ENCODE measurements at places on chromosomes 3 and 15.

GRCh38 chr3:98770261-98771039, 7.3 kb downstream of the ST3GAL6 start:
- DNase-seq, result no peak

GRCh38 chr15:68417897-68418296, 14.1 kb downstream of the ITGA11 start:
- DNase-seq, result no peak

GRCh38 chr3:60363817-60364216, 887.4 kb downstream of the FHIT start:
- peak; percentile 57 for DNase-seq

GRCh38 chr3:186413615-186414415, 51.8 kb upstream of the DGKG start:
- peak; percentile 55 for DNase-seq

- no peak for DNase-seq
Measured at GRCh38 chr15:60480149-60480548, 1.2 kb upstream of the ICE2 start.

DNA sequence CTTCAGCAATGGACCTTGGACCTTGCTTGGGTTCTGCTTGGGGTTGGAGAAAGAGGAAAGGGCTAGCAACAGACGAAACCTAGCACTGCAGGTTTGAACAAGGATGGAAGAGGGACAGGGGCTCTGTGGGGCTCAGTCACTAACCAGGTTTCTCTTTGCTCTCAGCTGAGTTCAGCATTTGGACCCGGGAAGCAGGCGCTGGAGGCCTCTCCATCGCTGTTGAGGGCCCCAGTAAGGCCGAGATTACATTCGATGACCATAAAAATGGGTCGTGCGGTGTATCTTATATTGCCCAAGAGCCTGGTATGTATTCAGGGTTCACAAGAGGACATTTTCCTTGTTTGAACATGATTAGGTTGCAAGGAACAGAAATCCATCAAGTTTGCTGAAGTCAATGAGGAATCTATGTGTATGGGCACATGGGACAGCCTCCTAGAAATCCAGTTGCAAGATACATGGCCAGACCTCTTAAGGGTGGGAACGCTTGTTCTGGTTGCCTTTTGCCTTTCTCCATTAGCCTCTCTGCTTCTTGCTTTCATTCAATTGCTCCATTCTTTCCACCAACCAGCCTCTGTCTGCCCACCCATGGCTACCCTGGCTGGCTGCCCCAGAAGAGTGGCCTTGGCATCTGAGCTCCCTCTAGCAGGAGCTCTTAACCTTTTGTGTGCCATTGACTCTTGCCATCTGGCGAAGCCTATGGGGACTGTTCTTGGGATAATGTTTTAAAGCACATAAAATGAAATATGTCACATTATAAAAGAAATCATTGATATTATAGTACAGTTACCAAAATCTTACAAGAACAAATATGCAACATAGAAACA, 55.9 kb downstream of the DNASE1L3 start:
- DNase-seq, result no peak

DNA sequence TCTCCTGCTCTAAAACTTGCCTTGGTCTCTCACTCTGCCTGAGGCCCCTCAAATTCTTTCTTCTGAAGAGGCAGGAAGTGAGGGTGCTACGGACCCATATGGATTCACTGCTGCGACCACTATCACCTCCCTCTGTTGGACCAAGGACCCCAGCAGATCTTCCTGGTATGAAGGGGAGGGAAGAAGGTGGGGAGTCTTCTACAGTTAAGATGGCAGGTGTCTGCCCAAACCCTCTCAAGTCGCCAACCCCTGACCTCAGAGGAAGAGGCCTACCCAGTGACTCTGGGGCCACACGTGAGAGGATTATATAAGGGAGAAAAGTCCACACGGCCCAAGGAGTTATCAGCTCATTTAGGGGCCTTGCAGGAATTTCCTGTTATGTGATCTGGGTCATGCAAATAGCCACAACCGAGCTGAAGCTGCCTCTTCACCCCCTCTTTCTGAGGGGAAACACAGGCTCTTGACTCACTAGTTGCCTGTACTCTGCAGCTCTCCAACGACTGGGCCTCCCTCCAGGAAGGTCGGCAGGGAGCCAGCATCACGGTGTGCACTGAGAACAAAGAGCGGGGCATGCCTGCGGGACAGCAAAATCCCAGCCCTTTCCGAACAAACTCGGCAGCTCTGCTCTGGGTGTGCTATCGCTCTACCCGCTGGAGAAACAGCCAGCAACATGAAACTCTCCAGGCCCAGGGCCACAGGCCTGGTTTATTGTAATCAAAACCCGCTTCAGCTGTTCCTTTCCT, 116.0 kb downstream of the XXYLT1 start:
- DNase-seq, result no peak

DNA sequence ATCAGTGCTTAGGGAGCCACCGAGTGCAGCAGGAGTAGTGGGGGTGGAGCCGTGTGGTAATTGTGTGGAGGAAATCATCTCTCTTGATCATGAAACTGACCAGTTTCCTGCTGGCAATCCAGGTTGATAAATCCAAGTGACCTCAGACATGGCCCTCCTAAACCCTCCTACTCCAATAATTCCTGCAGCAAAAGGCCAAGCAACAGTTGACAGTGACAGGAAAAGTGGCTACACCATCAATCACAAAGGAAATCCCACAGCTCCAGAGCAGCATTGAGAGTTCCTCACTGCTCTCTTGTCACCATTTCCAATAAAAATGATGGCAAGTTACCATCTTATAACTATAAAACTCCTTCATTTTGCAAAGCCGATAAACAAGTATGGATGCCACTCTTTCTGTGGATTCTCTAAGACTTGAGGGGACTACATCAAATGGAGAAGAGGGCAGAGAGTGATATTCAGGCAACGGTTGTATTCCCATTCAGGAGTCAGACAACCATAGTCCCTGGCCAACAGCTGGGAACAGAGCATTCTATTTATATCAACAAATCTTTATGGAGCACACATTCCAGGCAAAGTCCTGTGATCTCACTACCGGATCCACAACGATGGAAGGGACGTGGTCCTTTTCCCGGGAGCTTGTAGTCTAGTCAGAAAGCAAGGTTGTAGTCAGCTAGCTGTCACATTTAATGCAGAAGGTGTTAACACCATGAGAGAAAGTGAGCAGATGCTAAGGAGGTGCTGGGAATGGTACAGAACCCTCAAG, 312.5 kb upstream of the CTNNB1 start:
- DNase-seq, result no peak

GRCh38 chr3:59249004-59249403, 199.2 kb upstream of the CFAP20DC start:
- DNase-seq, result no peak

GRCh38 chr3:169173231-169173630, 490.3 kb downstream of the MECOM start:
- no peak for DNase-seq

- DNase-seq, result no peak
Measured at GRCh38 chr3:81782585-81782984, 21.1 kb upstream of the GBE1 start.

- DNase-seq, result peak; percentile 74
Measured at GRCh38 chr3:173395412-173396181, 1.9 kb upstream of the NLGN1 start.

DNA sequence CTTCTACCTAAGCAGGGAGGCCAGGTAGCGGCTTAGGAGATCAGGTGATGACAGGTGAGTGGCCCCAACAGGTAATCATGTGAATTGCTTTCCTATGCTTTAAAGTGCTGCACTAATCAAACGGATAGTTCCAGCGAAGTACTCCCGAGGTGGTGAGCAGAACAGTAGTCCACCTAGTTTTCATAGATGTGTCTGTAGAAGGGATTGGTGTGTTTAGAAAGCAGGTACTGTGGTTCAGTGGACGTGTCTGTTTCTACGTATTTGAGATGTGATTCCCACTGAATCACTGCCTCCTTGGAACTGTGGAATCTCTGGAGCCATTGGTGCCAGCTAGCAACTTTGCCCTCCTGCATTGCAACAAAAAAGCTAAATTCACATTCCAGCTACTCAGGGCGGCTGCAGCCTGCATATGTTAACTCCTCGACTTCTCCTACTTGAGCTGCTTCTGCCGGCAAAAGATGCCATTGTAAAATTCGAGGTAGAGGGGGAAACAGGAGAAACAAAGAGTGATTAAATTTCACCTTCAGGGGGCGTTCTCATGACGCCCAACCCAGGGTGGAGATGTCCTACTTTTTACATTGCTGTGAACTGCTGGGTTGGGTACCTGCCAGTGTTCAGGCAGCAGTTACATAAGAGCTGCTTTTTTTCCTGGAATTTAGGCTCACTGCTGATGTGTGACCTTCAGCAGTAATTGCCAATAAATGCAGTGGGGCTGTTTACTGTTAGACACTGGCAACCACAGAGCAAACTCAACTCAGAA, 227.3 kb downstream of the ITPR1 start:
- DNase-seq, result no peak

DNA sequence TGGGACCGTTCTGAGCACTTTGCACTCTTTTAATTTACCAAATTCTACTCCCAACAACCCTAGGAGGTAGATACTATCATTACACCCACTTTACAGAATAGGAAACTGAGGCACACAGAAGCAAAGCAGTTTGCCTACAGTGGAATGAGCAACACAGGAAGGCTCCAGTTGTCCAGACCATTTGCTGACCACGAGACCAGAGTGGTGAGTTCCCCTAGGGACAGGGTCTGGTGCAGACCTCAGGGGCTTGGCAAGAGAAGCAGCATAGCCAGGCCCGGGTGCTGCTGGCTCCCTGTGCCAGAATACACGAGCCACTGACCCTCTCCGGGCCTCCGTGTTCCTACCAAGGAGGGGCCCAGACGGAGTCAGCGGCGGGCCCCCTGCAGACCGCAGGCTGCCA, 26.5 kb downstream of the PLXND1 start:
- DNase-seq, result no peak

DNA sequence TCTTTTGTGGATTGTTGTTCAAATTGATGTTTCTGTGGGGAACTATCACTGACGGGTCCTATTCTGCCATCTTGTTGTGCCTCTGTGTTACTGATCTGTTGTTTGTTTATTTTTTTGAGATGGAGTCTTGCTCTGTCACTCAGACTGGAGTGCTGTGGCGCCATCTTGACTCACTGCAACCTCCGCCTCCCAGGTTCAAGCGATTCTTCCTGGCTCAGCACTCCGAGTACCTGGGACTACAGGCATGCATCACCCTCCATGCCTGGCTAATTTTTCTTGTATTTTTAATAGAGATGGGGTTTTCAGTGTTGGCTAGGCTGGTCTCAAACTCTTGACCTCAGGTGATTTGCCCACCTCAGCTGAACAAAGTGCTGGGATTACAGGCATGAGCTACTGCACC, 31.6 kb downstream of the CDAN1 start:
- DNase-seq, result no peak

DNA sequence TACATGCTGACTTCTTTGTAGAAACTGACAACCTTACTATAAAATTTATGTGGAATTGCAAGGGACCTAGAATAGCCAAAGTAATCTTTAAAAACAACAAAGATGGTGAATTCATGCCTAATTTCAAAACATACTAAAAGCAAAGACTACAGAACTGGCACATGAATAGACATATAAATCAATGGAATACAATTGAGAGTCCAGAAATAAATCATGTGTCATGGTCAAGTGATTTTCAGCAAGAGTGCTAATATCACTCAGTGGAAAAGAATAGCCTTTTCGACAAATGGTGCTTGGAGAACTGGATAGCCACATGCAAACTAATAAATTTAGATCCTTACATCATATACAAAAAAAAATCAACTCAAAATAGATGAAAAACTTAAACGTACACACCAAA, 8.7 kb downstream of the IMPG2 start:
- no peak for DNase-seq

GRCh38 chr15:71237456-71238188, 122.4 kb downstream of the THSD4 start:
- no peak for DNase-seq

DNA sequence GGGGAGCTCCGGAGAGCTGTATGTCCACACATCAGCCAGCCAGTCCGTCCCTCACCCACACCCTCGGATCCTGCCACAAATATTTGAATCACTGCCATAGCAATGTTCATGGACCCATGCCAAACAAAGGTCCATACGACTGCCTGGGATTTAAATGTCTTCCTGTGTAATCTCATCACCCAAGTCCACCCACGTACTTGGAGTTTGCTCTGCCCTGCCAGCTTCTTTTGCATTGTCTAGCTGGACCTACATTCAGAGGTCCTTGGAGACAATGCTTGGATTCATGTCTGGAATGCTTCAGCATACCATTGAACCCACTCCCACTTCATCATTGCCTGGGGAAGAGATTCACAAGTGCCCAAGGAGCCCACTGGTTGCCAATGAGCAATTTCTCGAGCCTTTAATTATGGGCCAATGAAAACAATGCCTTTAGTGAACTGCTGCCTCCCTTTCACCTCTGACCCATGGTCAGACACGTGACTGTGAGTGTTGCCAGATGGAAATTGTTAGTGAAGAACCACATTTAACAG, 90.4 kb upstream of the PHLDB2 start:
- no peak for DNase-seq

Data from NCI-H526 treated with DMSO at 0.1 percent for 48 hours (cell line).